ENCODE measurements at places on chromosomes 5 and 9.

DNA sequence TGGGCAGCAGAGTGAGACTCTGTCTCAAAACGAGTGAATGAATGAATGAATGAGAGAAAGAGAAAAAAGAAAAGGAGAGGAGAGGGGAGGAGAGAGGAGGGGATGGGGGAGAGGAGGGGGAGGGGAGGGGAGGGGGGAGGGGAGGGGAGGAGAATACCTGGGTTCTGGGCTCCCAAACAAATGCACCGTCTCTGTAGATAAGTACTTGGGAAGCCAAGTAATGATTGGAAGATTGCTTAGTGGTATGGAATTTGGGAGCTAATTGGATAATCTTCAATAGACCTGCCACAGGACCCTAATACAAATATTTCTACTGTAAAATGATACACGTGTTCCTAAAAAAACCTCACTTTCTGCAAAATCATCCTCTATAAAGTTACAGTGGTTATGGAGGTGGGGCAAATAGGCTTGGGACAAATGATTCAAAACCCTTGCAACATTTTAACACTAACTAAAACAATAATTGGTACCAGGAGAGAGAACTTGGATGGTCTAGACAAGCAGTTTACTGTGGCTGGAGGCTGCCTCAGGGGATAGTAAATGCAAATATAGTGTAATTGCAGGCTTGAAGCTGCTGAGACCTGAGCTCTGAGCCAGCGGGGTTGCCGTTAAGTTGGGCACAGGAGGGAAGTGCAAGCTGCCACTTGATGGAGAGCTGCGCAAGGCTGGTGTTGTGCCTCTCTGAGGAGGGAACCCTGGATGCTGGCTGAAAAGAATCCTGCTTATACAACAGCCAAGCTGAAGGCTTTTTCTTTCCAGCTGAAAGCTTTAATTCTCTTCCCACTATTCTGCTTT lies 3.5 kb downstream of the HEMGN start:
- no peak for DNase-seq

DNA sequence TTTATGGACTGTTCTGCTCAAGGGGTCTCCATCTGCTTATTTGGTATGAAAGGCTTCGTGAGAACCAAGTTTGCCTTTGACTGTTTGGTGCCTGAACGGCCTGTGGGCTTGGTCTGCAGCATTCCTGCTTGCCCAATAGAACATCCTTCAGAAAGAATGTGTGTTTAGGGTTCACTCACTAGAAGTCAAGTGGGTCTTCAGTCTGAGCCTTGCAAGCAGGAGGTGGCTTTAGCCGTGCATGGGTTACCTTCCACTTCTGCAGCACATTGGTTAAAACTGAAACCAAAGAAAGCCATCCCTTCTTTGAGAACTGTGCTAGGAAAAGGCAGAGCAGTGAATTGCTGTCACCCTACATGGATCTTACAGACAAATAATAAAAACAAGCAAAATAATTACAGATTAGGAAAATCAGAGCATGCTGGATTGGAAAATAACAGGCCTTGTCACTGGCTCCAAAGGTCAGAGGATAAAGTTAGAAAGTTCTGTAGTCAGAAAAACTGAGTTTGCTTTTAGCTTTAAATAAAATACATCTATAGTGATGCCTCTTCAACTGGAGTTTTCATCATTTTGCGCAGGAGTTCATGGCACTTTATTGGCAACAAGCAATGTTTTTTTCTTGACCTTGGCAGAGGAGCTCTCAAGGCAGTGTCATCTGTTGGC lies 16.6 kb downstream of the WWC1 start:
- DNase-seq = no peak

GRCh38 chr5:1661831-1662558 lies 137.6 kb downstream of the MRPL36 start:
- DNase-seq = no peak

DNA sequence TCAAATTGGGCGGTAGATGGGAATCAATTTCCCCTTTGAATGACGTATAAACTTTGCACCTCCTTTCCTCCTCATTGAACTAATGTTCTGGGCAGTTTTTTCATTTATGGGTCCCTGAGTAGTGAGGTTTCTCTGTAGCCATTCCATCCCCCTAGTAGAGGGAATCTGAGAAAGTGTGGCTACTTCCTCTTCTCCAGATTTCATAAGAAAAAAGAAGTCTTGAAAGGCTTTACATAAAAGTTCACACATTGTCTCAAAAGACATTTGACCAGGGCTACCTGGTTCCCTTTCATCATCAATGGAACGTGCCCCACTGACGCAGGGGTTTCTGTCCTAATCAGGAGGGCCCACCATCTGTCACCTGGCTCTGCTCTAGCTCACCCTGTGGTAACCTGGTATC lies 57.3 kb downstream of the CTSL start:
- no peak for DNase-seq

GRCh38 chr9:2340046-2340760 lies 281.4 kb upstream of the VLDLR start:
- DNase-seq = no peak

DNA sequence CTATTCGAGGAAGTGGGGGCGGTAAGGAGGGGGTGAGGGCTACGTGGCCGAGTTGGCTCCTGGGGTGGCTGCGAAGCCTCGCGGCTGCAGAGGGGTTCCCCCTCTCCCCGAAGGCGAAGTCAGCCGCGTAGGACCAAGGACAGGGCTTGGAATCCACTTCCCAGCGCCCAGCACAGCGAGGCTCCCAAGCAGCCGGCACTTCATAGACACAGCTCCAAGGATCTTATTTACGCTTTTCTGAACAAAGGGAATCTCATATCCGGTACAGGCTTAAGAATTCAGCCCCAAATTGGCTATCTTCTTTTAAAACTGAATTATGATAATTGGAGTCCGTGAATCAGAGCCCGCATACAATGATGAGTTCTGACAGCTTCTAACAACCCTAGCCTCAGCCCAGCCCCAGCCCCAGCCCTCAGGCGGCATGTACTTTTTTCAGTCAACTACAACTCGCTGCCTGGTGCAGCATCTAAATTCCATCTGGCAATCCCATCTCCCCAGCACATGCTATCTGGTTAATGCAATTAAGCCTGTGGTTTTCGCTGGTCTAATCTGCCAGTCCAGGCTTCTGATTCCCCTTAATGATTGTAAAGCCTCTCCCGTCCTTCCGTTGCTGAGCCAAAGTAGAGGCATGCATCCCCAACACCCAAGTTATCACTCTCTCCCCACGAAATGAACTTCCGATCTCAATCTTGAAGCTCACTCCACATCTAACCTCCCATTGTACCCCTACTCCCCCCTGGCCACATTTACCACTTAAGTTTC lies 1.0 kb downstream of the ELAVL2 start:
- DNase-seq = no peak

GRCh38 chr9:4424891-4425290 lies 65.4 kb upstream of the SLC1A1 start:
- no peak for DNase-seq

- DNase-seq = no peak
These were observed 19.7 kb upstream of the TERT start for GRCh38 chr5:1314564-1314982.

DNA sequence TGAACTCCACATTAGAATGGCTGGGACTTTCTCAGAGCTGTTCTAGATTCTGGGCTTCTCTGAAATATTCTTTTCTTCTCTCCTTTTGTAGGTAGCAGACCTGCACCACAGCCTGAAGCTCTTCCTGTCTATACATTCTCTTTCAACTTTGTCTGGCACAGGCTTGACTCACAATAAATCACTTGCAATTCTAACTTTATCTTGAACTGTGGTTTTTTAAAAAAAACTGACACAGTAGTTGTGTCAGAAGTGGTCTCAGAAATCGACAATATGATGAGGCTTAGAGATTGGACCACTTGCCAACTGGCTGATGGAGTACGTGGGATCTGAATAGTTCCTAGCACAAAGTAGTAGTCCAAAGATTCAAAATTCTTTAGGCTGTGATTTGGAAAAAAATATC lies 24.1 kb upstream of the CDH9 start:
- DNase-seq = no peak

Data from LoVo (cell line).